ENCODE measurements at places on chromosomes 6 and 20.
A peak's percentile ranks its signal among the peaks of the same experiment; 100 is the strongest.

GRCh38 chr6:26156850-26157250 is 69.6 kb downstream of the HFE start:
- DNase-seq: no peak

- DNase-seq: peak; percentile 59
Measured at GRCh38 chr6:56729719-56730118, 87.0 kb upstream of the DST start.

- DNase-seq: no peak
Measured at GRCh38 chr6:140069576-140069975, 695.1 kb upstream of the CITED2 start.

- peak; percentile 13 for DNase-seq
Measured at GRCh38 chr6:169701311-169701953, 397 bp downstream of the WDR27 start.

DNA sequence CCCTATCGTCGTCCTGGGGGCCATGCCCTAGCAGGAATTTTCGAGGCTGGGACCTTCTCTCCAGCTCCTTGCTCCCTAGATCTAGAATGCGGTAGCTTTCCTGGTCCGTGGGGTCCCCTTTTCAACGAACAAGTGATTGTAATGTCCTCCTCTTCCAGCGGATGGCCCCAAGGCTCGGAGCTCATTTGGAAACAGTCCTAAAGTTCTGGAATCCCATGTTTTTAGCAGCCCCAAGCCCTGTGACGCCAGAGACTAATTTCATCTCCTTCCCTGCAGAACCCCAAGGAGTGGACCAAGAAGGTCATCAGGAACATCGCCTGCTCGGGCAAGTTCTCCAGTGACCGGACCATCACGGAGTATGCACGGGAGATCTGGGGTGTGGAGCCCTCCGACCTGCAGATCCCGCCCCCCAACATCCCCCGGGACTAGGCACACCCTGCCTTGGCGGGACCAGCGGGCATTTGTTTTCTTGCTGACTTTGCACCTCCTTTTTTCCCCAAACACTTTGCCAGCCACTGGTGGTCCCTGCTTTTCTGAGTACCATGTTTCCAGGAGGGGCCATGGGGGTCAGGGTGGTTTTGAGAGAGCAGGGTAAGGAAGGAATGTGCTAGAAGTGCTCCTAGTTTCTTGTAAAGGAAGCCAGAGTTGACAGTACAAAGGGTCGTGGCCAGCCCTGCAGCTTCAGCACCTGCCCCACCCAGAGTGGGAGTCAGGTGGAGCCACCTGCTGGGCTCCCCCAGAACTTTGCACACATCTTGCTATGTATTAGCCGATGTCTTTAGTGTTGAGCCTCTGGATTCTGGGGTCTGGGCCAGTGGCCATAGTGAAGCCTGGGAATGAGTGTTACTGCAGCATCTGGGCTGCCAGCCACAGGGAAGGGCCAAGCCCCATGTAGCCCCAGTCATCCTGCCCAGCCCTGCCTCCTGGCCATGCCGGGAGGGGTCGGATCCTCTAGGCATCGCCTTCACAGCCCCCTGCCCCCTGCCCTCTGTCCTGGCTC is 48.5 kb downstream of the PYGB start:
- DNase-seq: peak; percentile 46

DNA sequence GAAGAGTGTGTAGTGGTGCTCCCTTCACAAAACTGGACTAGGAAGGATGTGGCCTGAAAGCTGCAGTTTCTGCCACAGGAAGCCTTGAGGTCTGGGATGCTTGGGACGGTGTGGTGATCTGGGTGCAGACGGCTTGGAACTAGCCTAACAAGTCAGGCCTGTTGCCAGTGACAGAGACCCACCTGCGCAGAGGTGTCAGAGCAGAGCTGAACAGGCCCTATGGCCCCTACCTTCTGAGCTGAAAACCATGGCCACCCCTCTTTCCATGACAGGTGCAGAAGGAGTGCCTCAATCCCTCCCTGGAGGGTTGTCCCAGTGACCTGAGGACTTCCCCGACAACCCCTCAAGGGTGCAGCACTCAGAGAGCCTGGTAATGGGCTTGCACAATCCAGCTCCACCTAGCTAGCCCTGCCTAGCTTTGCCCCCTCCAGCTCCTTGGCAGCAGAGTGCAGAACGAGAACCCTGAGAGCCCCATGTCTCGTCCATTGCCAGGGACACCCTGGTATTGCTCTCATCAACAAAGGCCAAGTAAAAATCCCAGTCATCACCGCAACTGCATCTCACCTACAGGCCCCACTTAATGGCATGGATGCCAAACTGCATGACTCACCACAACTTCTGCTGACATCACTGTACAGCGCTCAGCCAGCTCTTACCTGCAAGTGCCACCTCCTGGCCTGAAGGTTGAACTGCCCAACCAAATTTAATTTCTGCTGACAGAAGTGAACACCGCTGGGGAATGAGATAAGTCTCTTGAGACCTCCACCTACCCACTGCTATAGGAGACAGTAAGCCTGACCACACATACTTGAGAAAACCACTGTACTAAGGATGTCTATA is 563.1 kb downstream of the TFAP2A start:
- no peak for DNase-seq

- DNase-seq: no peak
Measured at GRCh38 chr6:77055711-77056110, 407.6 kb downstream of the HTR1B start.

- DNase-seq: no peak
Measured at GRCh38 chr20:40572251-40572650, 116.8 kb downstream of the MAFB start.

- no peak for DNase-seq
Measured at GRCh38 chr6:163714179-163714578, 299.7 kb downstream of the QKI start.

DNA sequence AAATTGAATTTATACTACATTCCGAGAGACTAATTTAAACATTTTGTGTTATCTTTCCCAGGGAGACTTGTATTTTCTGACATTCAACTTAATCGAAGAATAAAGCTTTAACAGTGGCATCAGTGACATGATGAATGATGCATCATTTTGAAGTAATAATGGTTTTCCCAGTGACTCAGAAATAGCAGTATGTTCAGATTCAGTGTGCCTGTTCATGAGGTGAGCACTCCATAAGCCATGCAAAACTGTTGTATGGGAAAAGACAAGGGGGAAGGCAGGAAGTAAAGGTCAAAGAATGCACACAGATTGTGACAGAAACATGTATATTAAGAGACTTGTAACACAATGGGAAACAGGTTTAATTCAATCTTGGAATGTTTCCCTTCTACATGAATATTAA is 1348.2 kb upstream of the GJE1 start:
- no peak for DNase-seq

Measured in AG08395 (cell line).